ENCODE measurements at places on chromosomes 13 and 19. TPM values are rescaled to one million over a fixed set of nuclear protein-coding genes. Genes with fewer than 3 reads are reported as not detected.

TNFSF11 gene
- total RNA-seq = not detected

RASAL3 gene
- 14.4 TPM for total RNA-seq

CYP2F1 gene
- total RNA-seq = not detected

MTUS2 gene
- not detected for total RNA-seq

PCDH20 gene
- not detected for total RNA-seq

ADPRHL1 gene
- 0.25 TPM for total RNA-seq

DNA sequence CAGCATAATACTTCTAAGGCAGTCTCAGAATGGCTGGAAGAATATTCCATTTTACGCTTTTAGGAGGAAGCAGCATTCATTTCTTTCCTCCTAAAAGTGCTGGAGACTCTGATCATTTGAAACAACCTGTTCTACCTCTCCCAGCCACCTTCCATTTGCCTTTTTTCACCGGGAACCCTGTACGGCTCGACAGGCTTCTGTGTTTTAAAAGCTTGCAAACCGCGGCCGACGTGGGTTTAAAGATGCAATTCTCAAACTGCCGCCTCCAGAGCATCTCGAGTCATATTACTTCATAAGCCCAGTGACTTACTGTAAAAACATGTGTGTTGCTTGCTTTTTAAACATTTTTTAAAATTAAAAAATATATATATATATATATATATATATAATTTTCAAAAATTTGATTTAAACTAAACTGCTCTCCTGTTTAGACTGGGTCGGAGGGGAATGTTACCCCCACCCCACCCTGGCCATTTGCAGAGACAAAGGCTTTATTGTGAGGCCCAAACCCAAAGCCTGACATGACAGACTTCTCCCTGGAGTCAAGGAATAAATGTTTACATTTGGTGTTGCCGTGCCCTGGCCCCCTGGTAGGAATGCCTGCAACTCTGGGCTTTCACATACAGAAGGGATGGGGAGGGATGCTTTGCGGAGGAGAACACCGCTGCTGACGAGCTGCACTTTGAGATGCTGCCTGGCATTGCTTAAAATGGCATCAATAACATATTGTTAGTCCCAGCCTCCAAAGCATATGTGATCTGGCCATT, 30.4 kb downstream of the ZNF536 start:
- DNase-seq = no peak

DNA sequence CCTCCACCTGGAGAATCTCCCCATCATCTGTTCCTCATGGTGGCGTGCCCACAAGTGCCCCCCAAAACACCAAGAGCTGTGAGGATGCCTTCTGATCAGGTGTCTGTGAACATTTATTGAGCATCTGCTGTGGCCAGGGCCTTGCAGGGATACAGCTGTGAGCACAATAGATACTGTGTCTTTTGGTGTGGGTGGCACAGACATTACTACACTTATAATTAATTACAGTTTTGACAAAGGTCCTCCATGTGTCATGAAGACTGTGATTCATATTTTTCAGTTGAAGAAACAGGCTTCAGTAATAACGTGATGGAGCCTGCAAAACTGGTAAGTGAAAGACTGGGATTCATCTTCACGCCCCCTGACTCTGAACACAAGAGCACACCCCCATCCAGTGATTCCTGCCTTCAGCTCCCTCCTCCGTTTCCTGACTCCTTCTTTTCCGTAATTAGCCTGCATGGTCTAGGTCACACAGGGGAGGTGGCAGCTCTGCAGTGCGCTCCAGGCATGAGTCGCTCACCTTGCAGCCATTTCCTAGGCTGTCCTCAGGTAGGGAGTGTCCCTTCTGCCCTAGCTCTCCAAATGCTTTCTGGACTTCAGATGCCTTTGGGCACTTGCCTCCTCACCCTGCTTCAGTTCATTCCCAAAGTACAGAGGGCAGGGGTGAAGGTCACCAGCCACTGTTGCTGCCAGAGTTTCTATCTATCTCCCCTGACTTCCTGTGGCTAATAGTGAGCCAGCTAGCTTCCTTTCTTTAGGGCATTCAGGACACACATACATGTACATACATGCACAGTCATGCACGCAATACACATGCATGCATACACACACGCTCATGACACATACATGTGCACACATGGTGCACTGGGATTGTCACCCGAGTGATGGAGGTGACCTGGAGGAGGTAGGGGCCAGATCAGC, 66.5 kb downstream of the SIAH3 start:
- no peak for DNase-seq

- DNase-seq = no peak
Observed at GRCh38 chr19:53101518-53101917, 1.7 kb downstream of the ZNF160 start.

GRCh38 chr19:35755550-35756376, 1.1 kb downstream of the HSPB6 start:
- no peak for DNase-seq

DNA sequence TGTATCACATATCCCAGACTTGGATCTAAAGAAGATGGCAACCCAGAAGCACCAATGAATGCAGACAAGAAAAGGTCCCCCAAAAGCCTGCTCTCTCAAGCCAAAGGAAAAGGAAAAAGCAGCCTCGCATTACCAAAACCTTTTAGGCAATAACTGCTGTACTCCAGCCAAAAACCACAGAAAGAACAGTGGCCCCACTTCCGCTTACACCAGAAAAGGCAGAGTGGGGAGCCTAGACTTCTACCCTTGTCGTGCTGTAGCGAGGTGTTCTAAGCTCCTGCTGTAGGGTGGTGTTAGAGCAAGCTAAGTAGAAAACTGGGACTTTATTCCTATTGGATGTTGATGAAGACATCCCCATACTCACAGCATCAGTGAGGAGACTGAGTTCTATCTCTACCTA, 244.0 kb upstream of the RXFP2 start:
- DNase-seq = no peak

GRCh38 chr13:34277936-34278335, 460.0 kb downstream of the RFC3 start:
- no peak for DNase-seq

GRCh38 chr13:26558074-26558805, 757 bp downstream of the WASF3 start:
- DNase-seq = no peak

- no peak for DNase-seq
Observed at GRCh38 chr19:1285737-1286360, at the start of gene EFNA2. EFNA2 (plus strand) TSS chr19:1285873; CDS start chr19:1286169, 296 bp downstream.

DNA sequence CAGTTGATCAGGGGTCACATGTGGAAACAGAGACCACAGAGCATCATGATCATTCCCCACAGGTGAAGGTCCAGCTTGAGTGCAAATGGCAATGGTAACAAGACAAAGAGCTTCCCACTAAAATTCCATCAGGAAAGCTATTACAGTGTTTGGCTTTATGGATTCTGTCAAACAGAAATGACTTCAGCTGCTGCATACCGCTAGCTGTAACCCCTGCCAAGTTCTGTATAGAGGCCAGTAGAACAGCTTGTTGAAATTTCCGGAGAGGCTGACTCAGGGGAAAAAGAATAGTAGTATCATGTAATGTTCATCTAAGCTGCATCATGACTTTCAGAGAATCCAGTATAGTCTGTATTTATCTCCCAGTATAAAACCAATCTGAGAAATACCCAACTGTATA, 1704.7 kb downstream of the SLITRK5 start:
- peak; percentile 79 for DNase-seq

DNA sequence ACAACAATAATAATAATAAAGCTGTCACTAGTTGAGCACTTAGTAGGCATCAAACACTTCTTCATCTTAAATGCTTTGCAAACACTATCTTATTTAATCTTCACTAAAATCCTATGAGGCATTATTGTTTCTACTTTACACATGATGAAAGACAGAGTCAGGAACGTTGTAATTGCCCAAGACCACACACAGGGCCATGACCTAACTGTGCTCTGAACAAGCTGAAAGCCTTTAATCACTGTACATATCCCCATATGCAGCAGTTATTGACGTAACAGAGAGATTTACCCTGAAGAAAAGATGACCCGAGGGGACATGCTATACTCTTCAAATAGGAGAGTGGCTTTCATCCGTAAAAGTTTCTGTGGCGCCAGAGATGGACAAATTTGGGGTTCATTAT, 53.0 kb downstream of the SACS start:
- no peak for DNase-seq

DNA sequence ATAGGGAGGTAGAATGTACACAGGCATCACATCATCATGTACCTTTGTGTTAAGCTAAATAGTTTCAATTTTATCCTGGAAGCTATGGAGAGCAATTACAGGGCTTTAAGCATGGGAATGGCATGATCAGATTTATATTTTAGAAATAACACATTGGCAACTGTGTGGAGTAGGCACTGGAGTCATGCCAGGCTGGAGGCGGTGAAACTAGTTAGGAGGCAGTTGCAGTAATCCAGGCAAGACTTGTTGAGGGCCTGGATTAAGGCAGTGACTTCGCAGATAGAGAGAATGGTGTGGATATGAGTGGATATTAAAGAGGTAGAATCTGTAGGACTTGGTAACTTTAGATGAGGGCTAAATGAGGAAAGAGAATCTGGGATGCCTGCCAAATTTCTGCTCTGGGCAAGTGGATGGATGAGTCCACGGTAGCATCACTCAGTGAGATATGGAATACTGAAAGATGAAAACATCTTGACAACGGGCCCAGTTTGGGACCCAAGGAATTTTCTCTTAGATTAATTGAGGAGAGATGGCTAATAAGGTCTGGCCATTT, 506.2 kb downstream of the FGF9 start:
- no peak for DNase-seq

- no peak for DNase-seq
Observed at GRCh38 chr13:45195421-45195820, 5.4 kb downstream of the KCTD4 start.

DNA sequence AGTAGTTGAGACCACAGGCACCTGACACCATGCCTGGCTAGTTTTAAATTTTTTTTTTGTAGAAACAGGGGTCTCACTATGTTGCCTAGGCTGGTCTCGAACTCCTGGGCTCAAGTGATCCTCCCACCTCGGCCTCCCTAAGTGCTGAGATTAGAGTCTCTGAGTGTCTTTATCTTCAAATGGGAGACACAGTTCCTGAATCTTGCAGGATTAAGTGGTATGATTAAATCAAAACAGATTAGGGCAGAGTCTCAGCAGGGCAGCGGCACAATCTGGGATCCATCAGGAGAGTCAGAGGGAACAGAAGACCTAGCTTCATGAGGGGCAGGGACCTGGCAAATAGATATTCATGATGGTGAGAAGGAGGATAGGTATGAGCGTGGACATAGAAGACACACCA, 953 bp downstream of the RLN3 start:
- no peak for DNase-seq

DNA sequence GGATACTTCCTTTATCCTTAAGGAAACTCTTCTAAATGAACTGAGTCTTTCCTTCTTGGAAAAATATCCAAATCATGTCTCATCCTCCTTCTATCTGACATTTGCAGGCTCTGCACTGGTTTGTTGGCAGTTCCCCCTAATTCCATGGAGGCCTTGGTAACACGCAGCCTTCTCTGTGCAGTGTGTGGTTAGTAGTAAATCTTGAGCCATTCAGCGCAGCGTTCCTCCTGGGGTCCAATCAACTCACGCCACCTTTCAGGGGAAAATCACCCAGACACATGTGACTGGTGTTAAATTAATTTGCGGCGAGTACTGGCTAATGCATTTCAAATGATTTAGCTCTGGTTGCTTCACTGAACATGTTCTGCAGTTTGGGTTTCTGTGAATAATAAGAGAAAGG, 21.0 kb upstream of the CBY2 start:
- no peak for DNase-seq

GRCh38 chr13:92974905-92975429, 251.6 kb upstream of the GPC6 start:
- no peak for DNase-seq

- no peak for DNase-seq
Observed at GRCh38 chr13:87537951-87538350, 133.2 kb upstream of the SLITRK5 start.

GRCh38 chr13:39656325-39656677, 839 bp downstream of the COG6 start:
- DNase-seq = no peak

DNA sequence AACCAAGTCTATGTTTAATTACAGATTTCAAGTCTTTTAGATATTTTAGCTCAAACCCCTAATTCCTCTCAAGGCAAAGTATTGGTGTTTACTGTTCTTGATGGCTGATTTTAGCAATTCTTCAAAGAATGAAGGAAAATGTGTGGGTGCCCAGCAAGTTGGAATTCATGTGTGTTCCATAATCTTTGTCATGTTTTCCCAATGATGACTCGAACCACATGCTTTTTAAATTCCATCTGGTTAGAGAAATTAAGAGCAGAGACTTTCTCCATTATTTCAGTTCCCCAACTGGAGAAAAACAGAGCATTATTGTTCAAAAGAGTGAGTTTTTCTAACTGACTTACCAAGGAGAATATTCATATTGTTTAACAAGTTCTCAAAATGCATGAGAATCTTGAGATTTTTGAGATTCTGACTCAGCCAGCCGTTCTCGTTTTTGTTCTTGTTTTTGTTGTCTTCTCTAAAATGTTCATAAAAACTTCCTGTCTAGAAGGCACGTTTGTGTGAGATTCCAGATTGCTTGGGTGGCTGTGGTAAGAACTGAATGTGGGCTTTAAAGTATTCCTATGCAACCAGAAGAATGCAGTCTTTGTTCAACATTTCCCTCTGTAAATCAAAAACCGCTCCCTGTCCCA, 404.7 kb downstream of the IRS2 start:
- DNase-seq = no peak

DNA sequence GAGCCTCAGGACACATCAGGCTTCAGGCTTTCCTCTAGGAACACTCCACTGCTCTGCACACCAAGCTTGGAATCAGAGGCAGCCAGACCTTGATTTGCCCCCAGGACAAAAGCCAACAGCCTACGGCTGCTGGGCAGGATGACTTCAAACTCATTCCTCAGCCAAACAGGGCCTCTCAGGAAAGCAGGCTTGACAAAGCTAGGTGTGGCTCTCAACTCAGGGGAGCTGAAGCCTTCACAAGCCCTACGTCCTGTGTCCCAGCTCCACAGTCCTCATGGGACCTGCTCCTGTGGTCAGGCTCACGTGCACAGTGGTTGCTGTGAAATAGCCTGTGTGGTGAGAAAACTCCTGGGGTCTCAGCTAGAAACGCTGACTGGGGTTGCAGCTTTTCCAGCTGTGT, 398.9 kb upstream of the ZNF507 start:
- no peak for DNase-seq

DNA sequence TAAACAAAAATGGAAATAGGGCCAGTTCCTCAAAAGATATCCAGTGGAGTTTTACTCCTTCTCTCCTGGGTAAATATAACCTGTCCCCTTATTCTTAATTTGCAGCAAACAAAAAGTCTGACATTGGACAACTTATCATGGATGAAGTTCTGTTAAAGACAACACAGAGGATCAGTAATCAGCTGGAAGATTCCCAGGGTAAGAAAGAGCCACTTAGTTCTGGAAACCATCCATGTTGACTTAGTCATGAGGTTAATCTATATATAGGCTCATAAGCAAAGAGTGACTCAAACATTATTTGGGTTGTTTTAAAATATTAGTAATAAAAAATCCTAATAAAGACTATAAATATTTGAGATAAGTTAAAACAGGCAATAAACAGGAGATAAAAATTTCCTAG, 40.5 kb upstream of the EBPL start:
- no peak for DNase-seq

- DNase-seq = no peak
Observed at GRCh38 chr13:113337556-113337955, 26.4 kb downstream of the GRTP1 start.

Measured in dermis microvascular lymphatic vessel endothelial cell (primary cell).